ENCODE measurements at places on chromosomes 2 and 18.
A peak's percentile ranks its signal among the peaks of the same experiment; 100 is the strongest.

- no peak for DNase-seq
These were observed 5.9 kb upstream of the NARS1 start for GRCh38 chr18:57627488-57627887.

DNA sequence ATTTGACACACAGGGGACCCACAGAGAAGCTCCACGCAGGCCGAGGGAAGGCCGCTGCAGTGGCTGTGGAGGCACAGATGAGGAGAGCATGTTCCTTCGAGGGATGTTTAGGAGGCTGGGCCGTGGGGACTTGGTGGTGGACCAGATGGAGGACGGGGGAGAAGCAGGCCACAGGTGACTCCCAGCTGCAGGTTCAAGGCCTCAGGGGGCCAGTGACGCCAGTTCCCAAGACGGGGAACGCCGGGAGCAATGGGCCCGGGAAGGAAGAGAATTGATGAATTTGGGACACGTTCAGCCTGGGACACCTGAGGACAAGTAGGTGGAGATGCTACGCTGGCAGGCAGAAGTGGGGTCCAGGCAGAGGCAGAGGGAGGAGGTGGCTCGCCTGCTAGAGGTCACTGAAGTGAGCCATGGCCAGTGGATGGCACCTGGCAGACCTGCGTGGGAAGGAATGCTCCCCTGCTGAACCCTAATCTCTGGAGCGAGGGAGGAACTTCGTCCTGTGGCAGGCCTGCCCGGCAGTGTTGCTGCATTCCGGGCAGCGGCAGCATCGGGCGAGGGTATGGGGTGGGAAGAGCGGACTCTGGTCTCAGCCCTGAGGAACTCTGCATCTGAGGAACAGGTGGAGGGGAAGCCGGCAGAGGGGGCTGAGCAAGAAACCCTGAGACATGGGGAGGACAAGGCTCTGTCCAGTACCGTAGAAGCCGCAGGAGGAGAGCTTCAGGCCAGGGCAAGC is 25.2 kb upstream of the HPCAL1 start:
- DNase-seq, result no peak

DNA sequence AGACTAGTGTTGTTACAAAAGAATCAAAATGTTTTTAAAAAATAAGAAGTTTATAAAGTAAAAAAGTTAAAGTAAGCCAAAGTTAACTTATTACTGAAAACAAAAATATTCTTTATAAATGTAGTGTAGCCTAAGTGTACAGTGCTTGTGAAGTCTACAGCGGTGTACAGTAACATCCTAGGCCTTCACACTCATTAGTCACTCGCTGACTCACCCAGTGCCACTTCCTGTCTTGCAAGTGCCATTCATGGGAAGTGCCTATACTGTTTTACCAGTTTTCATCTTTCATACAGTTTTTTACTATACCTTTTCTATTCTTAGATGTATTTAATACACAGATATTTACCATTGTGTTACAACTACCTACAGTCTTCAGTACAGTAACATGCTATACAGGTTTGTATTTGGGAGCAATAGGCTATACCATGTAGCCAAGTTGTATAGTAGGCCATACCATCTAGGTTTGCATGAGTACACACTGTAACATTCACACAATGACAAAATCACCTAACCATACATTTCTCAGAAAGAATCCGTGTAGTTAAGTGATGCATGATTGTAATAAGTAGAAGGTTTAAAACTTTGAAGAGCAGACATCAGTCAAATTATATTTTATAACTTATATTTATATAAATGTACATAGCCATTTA is 13.4 kb downstream of the SERPINB7 start:
- DNase-seq, result no peak

DNA sequence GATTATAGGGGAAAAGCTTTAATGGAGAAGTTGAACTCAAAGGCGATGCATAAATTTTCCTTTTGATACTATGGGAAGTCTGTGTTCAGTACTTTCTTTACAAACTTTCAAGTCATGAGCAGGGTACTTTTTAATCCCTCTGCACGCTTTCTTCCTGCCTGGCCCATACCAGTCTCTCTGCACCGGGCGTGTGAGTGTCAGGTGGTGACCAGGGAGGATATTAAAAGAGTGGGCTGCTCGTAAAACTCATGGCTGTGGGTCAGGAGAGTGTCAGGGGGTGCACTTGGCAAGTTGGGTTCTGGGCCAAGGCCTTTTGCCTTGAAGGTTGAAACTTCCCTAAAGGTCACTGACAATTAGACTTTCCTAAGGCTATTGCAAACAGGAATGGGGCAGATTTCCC is 367.8 kb downstream of the GPD2 start:
- no peak for DNase-seq

DNA sequence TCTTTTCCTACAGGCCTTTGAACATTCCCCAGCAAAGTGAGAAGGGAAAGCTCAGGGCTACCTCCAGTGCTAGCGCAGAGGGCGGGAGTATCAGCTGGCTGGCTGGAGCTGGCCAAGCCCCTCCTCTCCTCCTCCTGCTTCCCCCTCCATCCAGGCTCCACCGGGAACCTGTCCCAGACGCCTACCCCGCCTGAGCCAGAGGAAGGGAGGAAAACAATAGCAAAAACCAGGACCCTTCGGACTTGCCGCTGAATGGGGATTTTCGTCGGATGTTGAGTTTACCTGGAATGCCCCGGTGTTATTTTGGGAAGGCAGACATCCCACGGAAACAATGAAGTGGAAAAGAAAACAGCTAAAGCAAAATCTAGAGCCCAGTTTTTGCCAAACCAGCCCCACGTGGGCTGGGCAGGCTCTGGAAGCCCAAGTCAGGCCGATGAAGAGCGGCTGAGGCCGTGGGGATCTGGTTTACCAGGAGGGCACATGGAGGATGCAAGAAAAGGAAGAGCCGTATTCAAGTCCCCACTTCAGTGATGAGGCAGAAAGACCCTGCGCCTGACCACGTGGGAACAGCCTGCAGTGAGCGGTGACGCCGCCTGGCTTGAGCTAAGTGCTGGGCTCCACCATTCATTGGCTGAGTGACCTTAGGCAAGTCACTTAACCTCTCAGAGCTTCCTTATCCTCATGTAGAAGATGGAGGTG is 100.4 kb upstream of the LCLAT1 start:
- no peak for DNase-seq

GRCh38 chr2:75556679-75557366 is 3.9 kb downstream of the EVA1A start:
- no peak for DNase-seq

DNA sequence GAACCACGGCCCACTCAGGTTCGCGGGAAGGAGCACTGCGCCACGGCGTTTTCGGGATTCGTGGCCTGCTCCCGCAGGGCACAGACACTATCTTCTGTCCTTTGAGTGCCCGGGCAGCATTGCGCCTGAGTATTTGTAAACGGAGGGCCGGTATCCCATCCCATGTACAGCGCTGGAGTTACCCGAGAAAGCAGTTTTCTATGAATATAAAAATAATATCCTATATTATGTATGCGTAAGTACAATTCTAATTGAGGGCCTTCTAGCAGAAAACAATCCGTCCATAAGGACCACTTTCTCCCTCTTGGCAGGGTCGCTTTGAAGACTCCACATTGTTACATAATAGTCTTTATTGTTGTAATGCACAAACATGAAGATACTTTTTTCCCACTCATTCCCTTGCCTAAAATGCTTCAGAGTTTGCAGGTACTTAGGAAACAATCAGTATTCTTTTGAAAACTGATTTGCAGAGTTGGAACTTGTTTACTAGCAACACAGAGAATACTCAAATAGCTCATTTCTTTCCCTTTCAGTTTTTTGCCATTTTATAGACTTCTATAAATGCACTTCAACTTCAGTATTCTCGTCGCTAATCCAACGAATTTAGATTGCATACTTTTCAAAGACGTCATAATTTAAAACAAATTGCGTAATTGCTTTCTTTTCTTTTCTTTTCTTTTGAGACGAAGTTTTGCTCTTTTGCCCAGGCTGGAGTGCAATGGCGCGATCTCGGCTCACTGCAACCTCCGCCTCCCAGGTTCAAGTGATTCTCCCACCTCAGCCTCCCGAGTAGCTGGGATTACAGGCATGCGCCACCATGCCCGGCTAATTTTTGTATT is 1.0 kb upstream of the REV1 start:
- DNase-seq, result peak; percentile 71

- DNase-seq, result no peak
These were observed 177.1 kb downstream of the RNF144A start for GRCh38 chr2:7094231-7094741.

GRCh38 chr2:74383254-74383653 is 3.1 kb upstream of the DCTN1 start:
- no peak for DNase-seq

Measured in DMS79 treated with DMSO at 0.1 percent for 48 hours (cell line).